RWPE2 (cell line): ENCODE measurements at places on chromosomes 5 and 9.
A peak's percentile ranks its signal among the peaks of the same experiment; 100 is the strongest.

DNA sequence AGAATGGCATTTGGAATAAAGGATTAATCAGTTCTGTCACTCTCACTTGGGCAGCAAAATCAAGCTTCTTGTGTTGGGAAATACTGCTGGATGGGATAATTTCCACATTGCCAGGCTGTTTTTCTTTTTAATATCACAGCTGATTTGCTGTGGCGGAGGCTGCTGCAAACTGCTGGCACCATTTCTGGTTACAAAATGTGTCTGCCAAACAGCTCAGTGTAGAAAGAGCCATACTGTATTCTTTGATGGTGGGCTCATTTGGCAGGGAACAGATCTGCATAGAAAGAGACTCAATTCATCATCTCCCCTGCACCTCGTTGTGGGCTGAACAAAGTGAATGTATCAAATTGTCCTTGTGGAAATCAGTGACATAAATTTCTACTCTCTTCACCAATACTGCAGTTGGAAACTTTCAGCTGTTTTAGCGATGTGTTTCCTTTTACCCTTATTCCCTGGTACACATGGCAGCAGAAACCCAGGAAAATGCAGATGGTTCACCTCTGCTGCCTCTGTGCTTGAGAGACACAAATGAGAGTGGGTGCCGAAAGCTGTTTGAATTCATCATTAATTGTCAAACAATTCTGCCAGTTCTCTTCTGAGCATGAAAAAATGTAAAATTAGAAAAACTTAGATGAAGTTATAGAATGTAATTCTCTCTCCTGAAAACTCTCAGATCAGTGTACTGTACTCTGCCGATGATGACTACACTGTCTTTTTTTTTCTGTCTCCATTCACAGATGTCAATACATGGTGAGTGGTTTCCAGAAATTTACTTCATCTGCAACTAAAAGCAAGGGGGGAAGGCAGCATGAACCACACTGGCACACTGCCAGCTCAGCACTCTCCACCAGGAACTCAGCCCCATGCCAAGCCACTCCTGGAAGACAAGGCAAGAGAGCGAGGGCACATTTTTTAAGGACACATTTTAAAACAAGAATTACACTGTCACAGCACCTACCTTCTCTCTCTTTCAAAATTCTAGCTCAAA, 75.0 kb downstream of the HMHB1 start:
- DNase-seq, result no peak

GRCh38 chr9:19484699-19485098, 75.9 kb downstream of the ACER2 start:
- DNase-seq, result no peak

DNA sequence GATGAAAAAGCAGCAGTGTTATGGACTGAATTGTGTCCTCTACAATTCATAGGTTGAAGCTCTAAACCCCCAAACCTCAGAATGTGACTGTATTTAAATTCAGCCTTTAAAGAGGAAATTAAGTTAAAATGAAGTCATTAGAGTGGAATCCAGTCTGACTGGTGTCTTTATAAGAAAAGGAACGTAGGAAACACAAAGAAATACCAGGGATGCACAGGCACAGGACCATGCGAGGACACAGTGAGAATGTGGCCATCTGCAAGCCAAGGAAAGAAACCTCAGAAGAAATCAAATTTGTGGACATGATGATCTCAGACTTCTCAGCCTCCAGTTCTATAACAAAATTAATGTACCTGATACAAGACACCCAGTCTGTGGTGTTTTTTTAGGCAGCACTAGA, 971.2 kb upstream of the CDH9 start:
- no peak for DNase-seq

DNA sequence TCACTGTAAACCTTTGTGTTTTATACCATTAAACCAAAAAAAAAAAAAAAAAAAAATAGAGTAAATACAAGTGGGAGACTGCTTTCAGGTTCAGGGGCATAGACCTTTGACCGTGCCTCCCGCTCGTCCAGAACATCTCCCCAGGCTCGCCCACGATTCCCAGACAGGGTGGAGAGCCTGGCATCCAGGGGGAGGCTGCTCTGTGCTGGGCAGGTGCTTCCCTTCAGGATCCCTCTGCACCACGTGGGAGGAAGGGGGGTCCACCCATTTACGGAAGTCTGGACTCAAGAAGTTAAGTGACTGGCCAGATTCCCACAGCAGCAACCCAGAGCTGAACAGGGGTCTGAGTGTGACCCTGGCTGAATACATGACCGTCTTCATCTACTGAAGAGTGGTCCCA, 125.4 kb upstream of the LMX1B start:
- no peak for DNase-seq

DNA sequence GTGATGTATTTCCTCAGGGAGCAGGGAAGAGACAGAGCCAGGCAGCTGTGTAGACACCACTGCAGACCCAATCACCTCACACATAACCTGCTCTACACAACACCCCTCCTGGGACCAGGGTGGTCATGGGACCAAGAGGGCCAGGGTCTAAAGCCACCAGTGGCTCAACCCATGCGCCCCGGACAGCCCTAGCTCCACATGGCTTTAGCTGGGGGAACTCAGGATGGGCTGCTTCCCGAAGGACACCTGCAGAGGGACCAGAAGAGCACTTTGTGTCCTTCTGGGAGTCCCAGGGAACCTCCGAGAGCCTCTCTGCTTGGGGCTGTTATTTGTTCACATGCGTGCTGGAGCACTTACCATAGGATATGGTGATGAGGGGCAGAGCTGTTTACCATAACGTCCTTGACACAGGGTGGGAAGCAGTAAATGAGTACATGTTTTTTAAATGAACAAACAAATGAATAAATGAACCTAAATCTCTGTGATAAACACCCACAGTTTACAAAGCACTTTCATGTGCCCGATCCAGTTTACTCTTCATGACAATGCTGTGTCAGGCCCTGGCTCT, 12.3 kb downstream of the SEPTIN8 start:
- DNase-seq, result peak; percentile 54

DNA sequence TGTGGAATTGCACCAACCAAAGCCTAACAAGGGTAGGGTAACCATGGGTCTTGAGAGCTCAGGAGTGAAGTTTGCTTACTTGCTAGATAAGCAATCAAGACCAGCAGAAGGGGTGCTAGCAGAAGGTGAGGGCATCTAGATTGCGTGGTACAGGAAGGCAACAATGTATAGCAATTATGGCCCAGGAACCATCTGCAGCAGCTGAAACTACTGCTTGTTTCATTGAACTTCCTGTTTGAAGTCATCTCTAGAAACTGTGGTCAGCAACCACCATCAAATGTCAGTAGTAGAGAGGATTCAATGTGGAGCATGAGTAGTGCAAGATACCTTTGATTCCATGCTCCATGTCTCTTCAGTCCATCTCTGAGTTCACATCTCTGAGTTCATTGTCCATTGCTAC, 462.1 kb upstream of the GRAMD2B start:
- no peak for DNase-seq

DNA sequence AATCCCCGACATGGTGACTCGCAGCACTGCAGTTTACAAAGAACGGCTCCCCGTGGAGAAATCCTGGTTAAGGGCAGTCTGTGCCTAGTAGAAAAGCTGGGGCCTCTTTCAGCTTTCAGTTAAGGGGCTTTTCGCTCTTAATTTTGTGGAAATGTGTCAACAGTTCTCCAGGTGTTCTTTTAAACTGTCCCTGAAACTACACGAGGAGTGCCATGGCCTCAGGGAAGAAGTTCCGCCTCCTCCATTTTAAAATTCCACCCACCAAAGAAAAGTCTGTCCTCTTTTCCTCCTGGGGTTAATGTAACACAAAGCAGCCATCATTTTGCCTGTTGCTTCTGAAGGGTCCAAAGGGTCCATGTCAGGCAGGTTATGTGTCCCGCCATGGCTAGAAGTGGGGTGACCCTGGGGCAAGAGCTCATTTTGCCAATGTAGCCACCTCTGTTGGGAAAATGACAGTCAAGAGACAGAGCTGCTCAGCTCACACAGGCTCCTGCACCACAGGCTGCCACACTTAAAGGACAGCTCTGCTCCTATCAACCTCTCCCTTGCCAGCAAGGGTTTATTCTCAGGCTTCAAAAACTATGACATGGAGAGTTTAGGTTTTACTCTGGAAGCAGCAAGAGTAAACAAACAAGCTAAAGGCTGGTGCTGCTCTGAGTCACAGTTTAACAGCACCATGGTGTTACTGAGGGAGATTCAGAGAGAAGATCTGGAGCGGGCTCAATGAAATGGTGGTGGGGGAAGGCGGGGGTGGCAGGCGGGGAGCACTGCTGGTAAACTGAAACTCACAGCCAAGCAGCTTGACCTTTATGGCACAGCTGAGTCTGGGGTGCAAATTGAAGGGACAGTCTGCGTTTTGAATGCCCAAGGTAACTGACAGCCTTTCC, 3.2 kb downstream of the WHRN start:
- no peak for DNase-seq

- DNase-seq, result no peak
Measured at GRCh38 chr5:88395264-88395663, 126.6 kb upstream of the TMEM161B start.

- no peak for DNase-seq
Measured at GRCh38 chr5:106367281-106367680, 1303.5 kb downstream of the EFNA5 start.

DNA sequence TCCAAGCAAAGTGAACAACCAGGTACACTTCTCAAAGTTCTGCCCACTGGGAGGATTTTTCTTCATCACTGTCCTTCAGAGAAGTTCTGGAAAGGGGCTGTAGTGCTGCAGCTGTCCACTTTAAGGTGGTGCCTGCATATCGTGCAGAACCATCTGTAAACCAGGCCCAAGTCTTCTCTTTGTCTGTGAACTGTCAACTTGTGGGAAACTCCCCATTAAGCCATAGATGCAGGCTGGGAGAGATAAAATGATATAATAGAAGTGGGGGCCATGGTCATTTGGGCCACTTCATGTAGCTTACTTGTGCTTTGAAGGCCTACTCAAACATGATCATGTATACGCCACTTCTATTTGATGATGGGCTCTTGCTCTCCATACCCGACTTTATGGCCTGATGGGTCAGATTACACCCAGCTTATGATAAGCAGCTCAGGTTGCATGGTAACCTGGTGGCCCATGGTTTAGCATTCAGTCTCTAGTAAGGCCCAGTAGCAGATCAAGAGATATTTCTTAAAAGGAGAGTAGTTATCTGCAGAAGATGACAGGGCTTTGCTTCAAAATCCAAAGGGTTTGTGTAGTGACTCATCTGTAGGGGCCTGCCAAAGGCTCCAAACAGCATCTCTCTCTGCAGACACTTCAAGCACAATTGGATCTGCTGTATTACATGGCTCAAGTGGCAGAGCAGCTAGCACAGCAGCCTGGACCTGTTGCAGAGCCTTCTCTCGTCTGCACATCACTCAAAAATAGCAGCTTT, 15.7 kb upstream of the BTF3 start:
- DNase-seq, result no peak

DNA sequence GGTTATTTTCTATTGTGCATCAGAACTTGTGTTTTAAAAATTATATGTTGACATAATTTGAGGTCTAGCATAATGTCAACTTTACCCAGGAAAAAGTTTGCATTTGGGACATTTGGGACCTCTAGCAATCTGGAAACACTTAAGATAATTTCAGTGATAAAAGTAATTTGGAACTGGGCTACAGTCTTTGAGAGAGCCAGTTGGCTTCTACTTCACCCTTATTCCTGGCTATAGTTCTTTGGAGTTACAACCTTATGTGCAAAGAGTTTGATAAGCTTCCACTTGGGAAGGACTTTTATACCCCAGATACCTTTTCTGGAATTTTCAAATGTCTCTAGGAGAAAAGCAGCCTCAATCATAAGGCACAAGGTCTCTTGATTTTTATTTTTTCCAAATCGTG, 139.3 kb downstream of the ARRDC3 start:
- no peak for DNase-seq

DNA sequence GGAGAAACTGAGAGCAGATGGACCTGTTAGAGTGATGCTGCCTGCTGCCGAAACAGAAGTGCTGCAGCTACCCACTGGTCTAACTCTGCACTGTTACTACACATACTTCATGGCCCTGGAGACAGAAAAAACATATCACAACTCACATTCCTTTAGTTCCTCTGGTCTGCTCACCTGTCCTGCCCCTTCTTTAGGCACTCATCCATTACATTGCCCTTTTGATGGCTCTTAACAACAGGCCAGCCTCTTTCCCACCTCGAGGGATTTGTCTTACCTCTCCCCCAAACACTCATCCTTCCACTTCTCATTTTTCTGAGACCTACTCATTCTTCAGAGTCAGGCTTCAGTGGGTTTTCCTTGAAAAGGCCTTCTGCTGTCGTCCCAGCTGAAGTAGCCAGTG, 49.2 kb downstream of the KCTD16 start:
- no peak for DNase-seq

GRCh38 chr5:145658435-145658834, 176.7 kb downstream of the PRELID2 start:
- DNase-seq, result no peak

DNA sequence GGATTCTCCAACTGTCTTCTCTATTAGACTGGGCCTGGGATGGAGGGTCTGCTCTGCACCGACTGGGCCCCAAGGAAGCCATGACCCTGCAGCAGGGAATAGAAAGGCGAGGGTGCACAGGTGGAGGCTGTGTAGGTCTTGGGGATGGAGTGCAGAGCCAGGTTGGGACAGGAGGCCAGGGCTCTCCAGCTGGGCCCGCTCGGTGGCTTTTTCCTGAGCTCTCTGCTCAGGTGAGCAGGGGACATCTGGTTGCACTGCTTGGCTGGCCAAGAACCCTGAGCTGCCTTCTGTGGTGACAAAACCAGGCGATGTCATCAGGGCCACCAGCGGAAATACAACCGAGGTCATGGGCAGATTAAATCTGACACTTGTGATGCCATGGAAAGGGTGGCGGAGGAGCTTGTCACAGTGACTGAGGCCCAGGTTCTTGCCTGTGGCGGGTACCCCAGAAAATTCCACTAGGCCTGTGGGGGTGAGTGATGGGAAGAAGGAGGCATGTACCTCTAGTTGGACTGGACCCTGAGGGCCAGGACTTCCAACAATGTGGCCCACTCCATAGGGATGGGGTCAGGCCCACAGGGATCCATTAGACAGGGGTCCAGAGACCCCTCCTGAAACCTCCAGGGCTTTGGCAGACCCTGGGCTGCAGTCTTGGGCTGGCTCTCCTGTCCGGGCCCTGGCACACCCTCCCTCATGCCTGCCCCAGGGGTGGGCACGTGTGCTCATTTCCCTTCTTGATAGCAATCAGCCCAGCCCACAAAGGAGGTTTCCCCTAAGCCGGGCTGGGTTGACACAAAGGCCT, 4.4 kb upstream of the IL3 start:
- DNase-seq, result peak; percentile 57

- DNase-seq, result no peak
Measured at GRCh38 chr5:60207040-60207439, 313.5 kb upstream of the PDE4D start.

DNA sequence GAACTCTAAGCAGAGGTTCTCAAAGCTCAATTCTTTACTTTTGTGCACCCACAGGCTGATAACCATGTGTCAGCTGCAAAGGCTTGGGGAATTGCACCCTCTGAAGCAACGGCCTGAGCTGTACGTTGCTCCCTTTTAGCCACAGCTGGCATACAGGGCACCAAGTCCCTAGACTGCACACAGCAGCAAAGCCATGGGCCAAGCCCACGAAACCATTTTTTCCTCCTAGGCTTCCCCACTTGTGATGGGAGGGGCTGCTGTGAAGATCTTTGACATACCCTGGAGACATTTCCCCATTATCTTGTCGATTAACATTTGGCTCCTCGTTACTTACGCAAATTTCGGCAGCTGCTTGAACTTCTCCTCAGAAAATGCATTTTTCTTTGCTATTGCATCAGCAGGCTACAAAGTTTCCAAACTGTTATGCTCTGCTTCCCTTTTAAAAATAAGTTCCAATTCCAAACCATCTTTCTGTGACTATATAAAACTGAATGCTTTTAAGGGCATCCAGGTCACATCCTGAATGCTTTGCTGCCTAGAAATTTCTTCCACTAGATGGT, 23.0 kb downstream of the KIAA0825 start:
- DNase-seq, result no peak

- DNase-seq, result no peak
Measured at GRCh38 chr9:119078015-119078414, 291.2 kb downstream of the BRINP1 start.

GRCh38 chr9:27460226-27461023, 63.7 kb upstream of the IFNK start:
- DNase-seq, result no peak
